ENCODE measurements at places on chromosomes 11 and 22.

- no peak for DNase-seq
Observed at GRCh38 chr11:25350899-25351803, 854.3 kb downstream of the LUZP2 start.

- DNase-seq: no peak
Observed at GRCh38 chr11:110092111-110092514, 1.1 kb upstream of the ZC3H12C start.

- DNase-seq: peak; percentile 75
Observed at GRCh38 chr11:86592659-86593451, 79.6 kb downstream of the ME3 start.

GRCh38 chr11:22199243-22199642 is 6.4 kb downstream of the ANO5 start:
- no peak for DNase-seq

DNA sequence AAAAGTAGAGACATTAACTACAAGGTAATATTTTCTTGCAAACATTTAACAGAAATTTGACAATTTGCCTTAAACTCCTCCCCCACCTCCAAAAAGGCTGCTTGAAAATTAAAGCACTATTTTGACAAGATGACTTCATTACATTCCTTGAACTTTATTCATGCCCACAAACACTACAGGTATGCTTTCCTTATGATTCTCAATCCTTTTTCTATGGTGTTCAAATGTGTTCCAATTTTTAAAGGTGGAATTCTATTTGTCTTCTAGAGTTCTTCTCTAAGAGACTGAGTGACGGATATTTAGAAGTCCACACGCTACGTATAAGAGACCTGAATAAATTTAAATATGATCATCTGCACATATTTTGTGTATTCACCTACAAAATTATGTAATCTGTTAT is 69.4 kb downstream of the MRTFA start:
- DNase-seq: no peak

- no peak for DNase-seq
Observed at GRCh38 chr22:25795478-25795877, 53.5 kb downstream of the MYO18B start.

GRCh38 chr11:12064954-12065280 is 45.5 kb upstream of the MICAL2 start:
- DNase-seq: no peak

DNA sequence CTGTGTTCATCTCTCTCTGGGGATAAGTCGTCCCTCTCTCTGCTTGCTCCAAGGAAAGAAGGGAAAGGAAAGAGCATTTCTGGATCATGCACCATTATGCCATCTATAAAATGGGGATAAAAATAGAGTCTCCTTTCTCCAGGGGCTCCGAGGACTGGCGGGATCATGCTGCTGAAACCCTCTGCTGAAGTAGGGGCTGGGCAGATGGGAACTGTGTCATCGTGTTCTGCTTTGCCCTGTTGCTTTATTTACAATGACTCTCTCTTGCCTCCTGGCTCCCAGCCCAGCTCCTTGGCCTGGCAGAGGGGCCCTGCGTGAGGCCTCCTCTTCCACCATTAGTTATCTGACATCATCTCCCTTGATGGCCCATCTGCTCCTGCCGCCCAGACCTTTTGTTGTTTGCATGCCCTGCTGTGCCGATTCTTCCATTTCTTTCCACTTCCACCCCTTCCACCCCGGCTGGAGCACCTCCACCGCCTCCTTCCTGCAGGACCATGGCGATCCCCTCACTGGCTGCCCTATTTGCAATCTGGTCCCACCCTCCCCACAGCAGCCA is 200.9 kb downstream of the MYO18B start:
- DNase-seq: no peak

DNA sequence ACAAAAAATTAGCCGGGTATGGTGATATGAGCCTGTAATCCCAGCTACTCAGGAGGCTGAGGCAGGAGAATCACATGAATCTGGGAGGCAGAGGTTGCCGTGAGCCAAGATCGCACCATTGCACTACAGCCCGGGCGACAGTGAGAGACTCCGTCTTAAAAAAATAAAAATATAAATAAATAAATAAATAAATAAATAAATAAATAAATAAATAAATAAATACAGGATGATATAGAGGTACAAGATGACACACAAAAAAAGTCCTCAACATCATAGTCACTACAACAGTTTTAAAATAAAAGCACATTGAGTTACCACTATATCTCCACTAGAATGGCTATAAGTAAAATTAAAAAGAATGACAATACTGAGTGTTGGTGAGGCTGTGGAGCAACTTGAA is 97.8 kb downstream of the ALX4 start:
- DNase-seq: no peak

- no peak for DNase-seq
Observed at GRCh38 chr11:63816166-63816565, 2.9 kb downstream of the SPINDOC start.

DNA sequence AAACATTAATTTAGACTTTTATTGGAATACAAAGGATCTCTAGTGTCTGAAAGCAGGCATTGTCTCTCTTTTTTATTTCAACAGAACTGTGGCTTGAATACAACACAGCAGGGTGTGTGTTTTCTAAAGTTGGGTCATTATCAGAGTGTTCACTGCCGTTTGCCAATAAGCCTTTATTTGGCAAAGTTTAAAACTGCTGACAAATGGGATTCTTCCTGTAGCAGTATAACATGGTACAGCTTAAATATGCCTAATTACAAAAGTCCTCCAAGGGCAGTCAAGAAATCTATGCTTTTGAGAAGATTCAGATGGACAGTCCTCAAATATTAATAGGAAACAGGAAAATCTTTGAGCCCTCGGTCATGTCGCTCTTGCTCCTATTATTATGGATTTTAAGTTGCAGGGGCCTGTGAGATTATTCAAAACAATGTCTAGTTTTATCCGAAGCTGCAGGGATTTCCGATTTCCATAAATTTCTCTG is 199.9 kb downstream of the MAML2 start:
- no peak for DNase-seq

DNA sequence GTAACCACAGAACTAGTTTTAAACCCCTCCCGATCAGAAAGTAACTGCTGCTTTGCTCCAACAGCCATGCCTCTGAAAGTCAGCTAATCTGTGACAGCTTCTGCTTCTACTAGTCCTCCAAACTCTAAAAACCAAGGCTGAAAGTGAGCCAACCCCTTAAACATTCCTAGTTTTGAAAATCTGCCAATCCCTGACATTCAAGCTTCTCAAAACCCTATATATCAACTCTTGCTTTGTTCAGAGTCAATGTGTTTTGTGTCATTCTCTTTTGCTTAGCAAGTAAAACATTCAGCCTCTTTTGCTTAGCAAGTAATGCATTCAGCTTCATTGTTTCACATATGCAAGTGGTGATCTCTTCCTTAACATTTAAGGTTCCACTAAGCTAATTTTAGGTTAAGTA is 56.9 kb downstream of the ATG16L2 start:
- no peak for DNase-seq

DNA sequence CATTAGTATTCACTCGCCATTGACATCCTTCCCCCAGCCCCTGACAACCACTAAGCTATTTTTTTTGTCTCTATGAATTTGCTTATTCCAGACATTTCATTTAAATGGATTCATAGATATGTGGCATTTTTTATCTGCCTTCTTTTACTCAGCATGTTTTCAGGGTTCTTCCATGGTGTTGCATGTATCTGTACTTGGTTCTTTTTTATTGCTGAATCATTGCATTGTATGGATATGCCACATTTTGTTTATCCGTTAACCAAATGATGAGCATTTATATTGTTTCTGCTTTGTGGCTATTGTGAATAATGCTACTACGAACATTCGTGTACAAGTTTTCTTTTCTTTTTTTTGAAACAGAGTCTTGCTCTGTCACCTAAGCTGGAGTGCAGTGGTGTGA is 5.9 kb downstream of the METTL15 start:
- DNase-seq: peak; percentile 6

GRCh38 chr22:35299217-35299672 is 449 bp upstream of the TOM1 start:
- DNase-seq: peak; percentile 74

DNA sequence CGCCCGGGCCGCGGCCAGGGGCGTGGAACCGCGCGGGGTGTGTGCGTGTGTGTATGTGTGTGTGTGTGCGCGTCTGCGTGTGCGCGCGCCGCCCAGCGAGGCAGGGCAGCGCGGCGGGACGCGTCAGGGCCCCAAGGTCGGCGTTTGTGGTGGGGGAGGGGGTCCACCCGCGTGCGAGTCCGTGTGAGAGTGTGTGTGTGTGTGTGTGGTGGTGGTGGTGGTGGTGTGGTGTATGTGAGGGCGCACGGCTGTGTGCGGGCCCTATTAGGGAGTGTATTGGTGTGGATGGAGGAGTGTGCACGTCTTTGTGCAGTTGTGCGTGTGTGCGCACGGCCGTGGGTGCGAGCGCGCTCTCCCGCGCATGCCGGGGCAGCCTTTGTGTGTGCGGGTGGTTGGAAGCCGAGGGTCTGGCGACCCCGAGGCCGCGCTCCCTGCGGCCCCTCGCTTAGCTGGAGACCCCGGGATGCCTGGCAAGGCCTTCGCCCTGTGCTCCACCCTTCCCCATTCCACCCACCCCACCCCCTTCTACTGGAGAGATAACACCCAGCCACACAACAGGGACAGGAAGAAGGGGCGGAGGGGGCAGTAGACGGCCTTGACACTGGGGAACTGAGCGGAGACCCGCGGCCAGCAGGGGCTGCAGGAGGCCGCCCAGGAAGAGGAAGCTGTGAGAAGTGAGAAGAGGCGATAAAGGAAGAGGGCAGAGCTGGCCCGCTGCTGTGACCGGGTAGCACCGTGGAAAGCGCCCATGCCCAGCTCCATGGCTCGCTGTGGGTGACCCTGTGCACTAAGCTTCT is 528 bp upstream of the ARRB1 start:
- DNase-seq: peak; percentile 82

- no peak for DNase-seq
Observed at GRCh38 chr11:125375146-125375545, 120.9 kb downstream of the FEZ1 start.

GRCh38 chr11:118238929-118239328 is 13.2 kb downstream of the MPZL3 start:
- no peak for DNase-seq

DNA sequence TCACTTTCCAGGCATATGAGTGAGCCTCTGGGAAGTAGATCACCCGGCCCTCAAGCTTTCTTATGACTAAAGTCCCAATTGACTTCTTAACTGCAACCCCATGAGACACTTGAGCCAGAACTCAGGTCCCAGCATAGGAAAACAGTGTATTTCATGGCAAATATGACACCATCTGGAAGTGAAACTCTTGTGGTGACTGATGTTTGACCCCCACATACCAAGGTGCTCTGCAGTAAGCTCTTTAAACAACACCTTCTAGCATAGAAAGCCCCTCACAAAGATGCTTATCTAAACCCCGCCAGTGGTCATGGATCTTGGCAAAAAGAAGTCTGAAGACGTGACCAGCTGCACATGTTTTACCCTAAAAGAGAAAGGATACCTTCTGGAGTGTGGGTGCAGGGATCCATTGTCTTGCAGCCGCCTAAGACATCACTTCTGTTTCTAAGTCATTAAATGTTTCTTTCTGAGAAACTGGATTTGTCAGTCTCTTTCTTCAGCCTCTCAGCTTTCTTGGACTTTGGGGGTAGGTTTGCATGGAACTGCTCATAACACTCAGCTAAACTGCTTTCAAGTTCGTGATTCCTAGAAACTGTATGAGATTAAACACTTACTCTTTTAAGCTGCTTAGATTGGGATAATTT is 7.4 kb upstream of the PELI3 start:
- DNase-seq: no peak

GRCh38 chr11:30228323-30228884 is 2.4 kb upstream of the FSHB start:
- DNase-seq: no peak

- peak; percentile 90 for DNase-seq
Observed at GRCh38 chr11:68213135-68213515, at the start of gene KMT5B. Gene KMT5B, minus strand, starts transcription at chr11:68213296. Its CDS starts 23,220 bp downstream, at chr11:68190076.

DNA sequence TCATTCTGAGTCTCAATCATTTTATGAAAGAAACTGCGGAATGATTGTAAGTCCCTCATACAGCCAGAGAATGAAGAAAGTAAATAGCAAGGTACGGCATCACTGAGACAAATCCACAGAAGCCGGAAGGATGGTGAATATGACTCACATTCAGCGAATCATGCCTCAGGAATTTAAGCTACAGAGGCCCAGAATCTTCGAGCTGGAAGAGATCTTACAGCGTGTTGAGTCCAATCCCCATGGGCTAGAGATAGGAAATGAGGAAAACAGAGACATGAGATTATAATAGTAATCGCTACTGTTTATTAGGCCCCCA is 173.2 kb downstream of the KIF18A start:
- DNase-seq: no peak

- DNase-seq: peak; percentile 65
Observed at GRCh38 chr11:128894685-128895084, 3.5 kb downstream of the KCNJ5 start.

- no peak for DNase-seq
Observed at GRCh38 chr22:24068377-24068680, 57.2 kb downstream of the CABIN1 start.

GRCh38 chr11:50394017-50394416 is 361.3 kb downstream of the OR4C45 start:
- DNase-seq: no peak

GRCh38 chr11:65954771-65955170 is 6.8 kb upstream of the SART1 start:
- no peak for DNase-seq

DNA sequence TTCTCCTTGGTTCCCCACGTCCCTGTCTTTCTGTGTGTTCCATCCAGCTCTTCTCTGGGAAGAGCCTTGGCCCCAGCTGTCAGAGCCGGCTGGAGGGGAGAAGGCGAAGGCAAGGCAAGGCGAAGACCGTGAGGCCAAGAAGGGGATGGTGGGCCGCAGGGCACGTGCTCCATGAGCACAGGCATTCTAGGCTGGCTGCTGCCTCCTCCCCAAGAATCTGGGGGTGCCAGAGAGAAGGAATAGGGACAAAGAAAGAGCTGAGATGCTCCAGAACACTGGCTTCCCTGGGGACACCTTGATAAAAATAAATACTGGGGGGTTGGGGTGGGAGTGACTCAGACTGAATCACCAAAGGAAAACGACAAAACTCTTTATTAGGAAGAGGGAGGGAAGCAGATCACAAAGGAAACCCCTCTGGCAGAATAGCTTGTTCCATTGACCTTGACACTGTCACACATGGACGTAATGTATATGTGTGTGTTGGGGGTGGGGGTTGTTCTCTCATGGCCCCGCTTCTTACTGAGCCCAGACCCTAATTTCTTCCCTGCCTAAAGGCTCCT is 52.5 kb downstream of the NECTIN1 start:
- no peak for DNase-seq

- no peak for DNase-seq
Observed at GRCh38 chr11:117449111-117449693, 121.5 kb downstream of the CEP164 start.

DNA sequence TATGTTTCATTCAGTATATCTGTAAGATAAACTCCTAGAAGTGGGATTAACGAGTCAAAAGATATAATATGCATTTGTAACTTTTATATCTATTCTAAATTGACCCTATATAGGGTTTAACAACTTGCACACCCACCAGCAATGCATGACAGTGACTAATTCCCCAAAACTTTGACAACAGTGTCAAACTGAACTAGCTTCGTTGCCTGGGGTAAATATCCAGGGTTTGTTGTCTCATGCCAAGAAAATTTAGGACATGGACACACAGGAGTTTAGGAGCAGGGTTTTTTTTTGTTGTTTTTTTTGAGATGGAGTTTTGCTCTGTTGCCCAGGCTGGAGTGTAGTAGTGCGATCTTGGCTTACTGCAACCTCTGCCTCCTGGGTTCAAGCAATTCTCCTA is 5.1 kb downstream of the SNU13 start:
- no peak for DNase-seq

GRCh38 chr11:77084581-77085191 is 17.9 kb downstream of the CAPN5 start:
- DNase-seq: no peak

All from erythroblast (primary cell).